Progenitor cell of endocrine pancreas (in vitro differentiated cells): ENCODE measurements at places on chromosomes 3 and 15.

- H3K4me1 ChIP-seq: no peaks in the 10 kb centered on the region
- no peak for DNase-seq
- no peak overlapping the region for H3K4me3 ChIP-seq
- no peaks in the 10 kb centered on the region for H3K36me3 ChIP-seq
- no peak overlapping the region for H3K27ac ChIP-seq
- no peaks in the 10 kb centered on the region for H3K27me3 ChIP-seq
Measured at GRCh38 chr3:89173546-89173945, 66.1 kb downstream of the EPHA3 start.

- peaks cover 3% of the 10 kb centered on the region for H3K27me3 ChIP-seq
- H3K27ac ChIP-seq: no peak overlapping the region
- H3K4me1 ChIP-seq: peaks cover 5% of the 10 kb centered on the region
- DNase-seq: no peak
- no peak overlapping the region for H3K4me3 ChIP-seq
- peaks cover 2% of the 10 kb centered on the region for H3K36me3 ChIP-seq
Measured at GRCh38 chr3:127655641-127656040, 17.1 kb upstream of the ABTB1 start.

GRCh38 chr3:25044762-25045710 is 383.0 kb upstream of the RARB start:
- H3K27ac ChIP-seq: peak overlapping the region; percentile 59
- no peak overlapping the region for H3K4me3 ChIP-seq
- no peak for DNase-seq
- H3K36me3 ChIP-seq: peaks cover 1% of the 10 kb centered on the region
- peaks cover 12% of the 10 kb centered on the region for H3K4me1 ChIP-seq

GRCh38 chr3:9213019-9213634 is 36.3 kb downstream of the SRGAP3 start:
- no peak for DNase-seq
- no peak overlapping the region for H3K4me3 ChIP-seq
- H3K27me3 ChIP-seq: no peaks in the 10 kb centered on the region
- H3K4me1 ChIP-seq: peaks cover 2% of the 10 kb centered on the region

- H3K4me1 ChIP-seq: no peaks in the 10 kb centered on the region
- no peaks in the 10 kb centered on the region for H3K36me3 ChIP-seq
- H3K4me3 ChIP-seq: no peak overlapping the region
- no peak for DNase-seq
- H3K27me3 ChIP-seq: no peaks in the 10 kb centered on the region
- peak overlapping the region; percentile 1 for H3K27ac ChIP-seq
Measured at GRCh38 chr3:81995329-81995728, 233.9 kb upstream of the GBE1 start.

GRCh38 chr3:126365351-126366277 is 8.4 kb upstream of the KLF15 start:
- no peak for DNase-seq
- peaks cover 14% of the 10 kb centered on the region for H3K27me3 ChIP-seq
- H3K4me3 ChIP-seq: no peak overlapping the region
- no peaks in the 10 kb centered on the region for H3K4me1 ChIP-seq
- no peak overlapping the region for H3K27ac ChIP-seq

DNA sequence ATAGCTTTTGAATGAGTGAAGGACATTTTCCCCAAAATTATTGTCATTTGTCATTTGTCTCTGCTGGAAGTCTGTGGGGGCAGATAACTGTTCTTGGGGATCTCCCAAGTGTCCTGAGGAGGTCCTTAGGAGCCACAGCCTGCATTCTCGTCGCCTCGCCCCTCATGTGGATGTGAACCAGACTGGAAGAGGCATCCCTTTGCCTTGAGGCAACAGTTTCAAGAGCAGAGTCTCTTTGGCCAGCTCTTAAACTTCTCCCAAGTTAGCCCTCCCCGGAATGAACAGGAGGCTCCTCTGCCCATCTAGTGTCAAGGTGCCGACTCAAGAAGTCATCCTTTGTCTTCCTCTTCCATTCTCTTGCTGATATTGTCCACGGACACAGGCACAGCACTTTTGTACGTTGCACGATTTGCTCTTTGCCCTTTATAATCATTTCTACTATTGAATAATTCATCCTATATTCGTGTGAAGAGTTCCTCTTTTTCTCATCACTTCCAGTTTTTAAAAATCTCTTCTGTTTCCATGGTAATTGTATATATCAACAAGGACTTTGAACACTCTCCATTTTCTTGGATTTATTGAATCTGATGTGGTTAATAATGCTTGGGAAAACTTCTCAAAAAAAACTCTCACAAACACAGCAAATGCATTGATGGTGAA is 40.8 kb upstream of the CD47 start:
- no peaks in the 10 kb centered on the region for H3K36me3 ChIP-seq
- peaks cover 12% of the 10 kb centered on the region for H3K4me1 ChIP-seq
- H3K27me3 ChIP-seq: no peaks in the 10 kb centered on the region
- H3K27ac ChIP-seq: no peak overlapping the region
- no peak for DNase-seq
- no peak overlapping the region for H3K4me3 ChIP-seq
